ENCODE measurements at places on chromosomes 2 and 18. TPM values are rescaled to one million over a fixed set of nuclear protein-coding genes. Genes with fewer than 3 reads are reported as not detected.

The ATRAID gene
- total RNA-seq = 125 TPM

The TMEM17 gene
- 2.6 TPM for total RNA-seq

The TTC39C gene
- 11.2 TPM for total RNA-seq

The INHBB gene
- 0.50 TPM for total RNA-seq

The TEKT4 gene
- total RNA-seq = not detected

The LAMA3 gene
- total RNA-seq = not detected

The SFTPB gene
- total RNA-seq = not detected

The TEX44 gene
- total RNA-seq = not detected

The CTLA4 gene
- total RNA-seq = not detected

The RAX gene
- total RNA-seq = not detected

The TUBA3E gene
- not detected for total RNA-seq

The TLX2 gene
- not detected for total RNA-seq

- H3K36me3 ChIP-seq = no peaks in the 10 kb centered on the region
- H3K27me3 ChIP-seq = no peaks in the 10 kb centered on the region
- DNase-seq = no peak
Measured at GRCh38 chr2:200795028-200795440, 16.7 kb upstream of the BZW1 start.

GRCh38 chr2:31227711-31228125, 6.2 kb upstream of the EHD3 start:
- no peak overlapping the region for H3K4me3 ChIP-seq
- DNase-seq = peak; percentile 62
- H3K27ac ChIP-seq = no peak overlapping the region
- no peaks in the 10 kb centered on the region for H3K36me3 ChIP-seq
- H3K4me1 ChIP-seq = no peaks in the 10 kb centered on the region
- H3K27me3 ChIP-seq = peaks cover 71% of the 10 kb centered on the region

DNA sequence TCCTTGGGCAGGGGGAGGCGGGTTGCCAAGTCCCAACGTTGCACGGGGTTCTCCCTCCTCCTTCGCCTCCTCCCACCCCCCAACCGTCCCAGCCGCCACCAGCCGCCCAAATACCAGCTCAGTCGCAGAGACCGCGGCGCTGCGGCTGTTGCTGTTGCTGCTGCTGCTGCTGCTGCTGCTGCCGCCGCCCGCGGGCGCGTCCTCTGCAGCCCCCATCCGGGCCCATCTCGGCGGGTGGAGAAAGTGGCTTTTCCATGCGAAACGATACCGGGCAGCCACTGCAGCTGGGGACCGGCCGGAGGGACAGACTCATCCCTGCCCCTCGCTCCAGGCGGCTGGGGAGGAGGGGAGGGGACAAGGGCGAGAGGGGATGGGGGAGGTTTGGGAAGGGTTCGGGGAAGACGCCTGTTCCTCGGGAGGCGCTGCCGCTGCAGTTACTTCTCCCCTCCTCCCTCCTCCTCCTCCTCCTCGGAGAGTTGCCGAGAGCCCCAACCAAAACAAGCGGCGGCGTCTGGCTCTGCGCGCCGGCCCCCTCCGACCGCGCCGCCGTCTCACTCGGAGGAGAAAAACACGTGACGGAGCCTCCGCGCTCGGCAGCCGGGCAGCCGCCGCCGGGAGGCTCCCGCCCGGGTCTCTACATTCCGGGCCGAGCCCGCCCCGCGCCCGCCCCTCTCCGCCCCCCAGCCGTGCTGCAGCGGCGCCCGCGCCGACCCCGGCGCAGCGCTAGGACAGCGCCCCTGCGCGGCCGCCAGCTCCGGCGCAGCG, at the start of gene IRS1:
TSS of gene IRS1 (minus strand) at position 610 of the 765 bp plus-strand sequence. CDS start 1,082 bp downstream, outside the sequence.
- peaks cover 11% of the 10 kb centered on the region for H3K27me3 ChIP-seq
- peaks cover 39% of the 10 kb centered on the region for H3K4me1 ChIP-seq

DNA sequence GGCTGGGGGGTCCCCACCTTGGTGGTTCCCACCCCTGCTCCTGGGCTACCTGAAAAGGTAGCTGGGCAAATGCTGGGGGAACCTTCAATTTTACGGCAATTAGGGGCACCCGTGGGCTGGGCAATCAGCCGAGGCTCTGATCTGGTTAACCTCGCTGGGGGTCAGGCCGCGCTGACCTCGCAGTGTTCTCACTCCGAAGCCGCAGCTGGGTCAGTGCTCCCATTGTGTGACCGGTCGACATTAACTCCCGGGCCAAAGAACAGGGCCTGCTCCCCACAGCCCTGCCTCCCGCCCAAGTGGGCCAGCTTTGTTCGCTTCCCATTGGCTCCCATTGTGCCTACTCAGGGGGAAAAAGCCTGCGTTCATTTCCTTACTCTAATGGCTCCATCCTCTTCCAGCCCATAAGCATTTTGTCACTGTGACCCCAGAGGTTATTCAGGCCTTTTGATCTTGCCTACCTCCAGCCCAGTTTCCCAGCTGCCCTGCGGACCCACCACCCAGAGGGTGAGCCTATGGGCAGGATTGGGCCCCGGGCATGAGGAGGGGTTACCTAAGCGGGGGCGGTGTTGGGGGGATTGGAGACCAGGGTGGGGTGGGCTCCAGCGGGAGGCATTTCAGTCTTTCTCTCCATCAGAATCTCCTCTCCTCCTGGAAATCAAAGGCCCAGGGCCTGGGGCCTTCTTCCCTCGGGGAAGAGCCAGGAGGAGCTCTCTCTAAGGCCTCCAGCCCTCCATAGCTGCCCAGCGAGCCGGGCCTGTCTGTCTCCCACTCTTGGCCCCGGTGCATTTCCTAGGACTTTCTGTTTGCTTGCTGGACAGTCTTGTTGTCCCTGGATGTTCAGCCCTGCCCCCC, 90.1 kb downstream of the MYCN start:
- no peak overlapping the region for H3K4me3 ChIP-seq
- H3K36me3 ChIP-seq = no peaks in the 10 kb centered on the region

DNA sequence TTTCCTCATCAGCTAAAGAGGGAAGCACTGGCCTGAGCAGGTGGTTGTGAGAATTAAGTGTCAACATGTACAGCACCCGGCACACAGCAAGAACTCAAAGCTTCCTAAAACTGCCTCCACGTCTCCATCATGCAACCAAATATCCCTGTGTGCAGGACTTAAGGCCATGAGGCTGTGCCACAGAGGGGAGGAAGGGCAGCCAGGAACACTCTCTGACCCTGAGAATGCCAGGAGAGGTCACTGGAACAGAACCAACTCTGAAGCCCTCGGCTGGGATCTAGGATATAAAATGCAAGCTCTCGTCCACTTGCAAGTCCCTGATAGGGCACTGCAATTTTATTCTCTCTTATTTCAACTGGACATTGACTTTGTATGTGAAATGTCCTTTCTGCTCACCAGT, 12.2 kb upstream of the NPAS2 start:
- H3K36me3 ChIP-seq = peaks cover 2% of the 10 kb centered on the region
- H3K27me3 ChIP-seq = peaks cover 25% of the 10 kb centered on the region
- H3K4me3 ChIP-seq = no peak overlapping the region
- no peak for DNase-seq

GRCh38 chr2:117523711-117524238, 290.7 kb upstream of the DDX18 start:
- H3K4me3 ChIP-seq = no peak overlapping the region
- no peak overlapping the region for H3K27ac ChIP-seq
- no peak for DNase-seq
- H3K4me1 ChIP-seq = no peaks in the 10 kb centered on the region
- no peaks in the 10 kb centered on the region for H3K27me3 ChIP-seq

GRCh38 chr2:181396256-181397123, 60.7 kb upstream of the ITGA4 start:
- no peaks in the 10 kb centered on the region for H3K36me3 ChIP-seq
- no peaks in the 10 kb centered on the region for H3K27me3 ChIP-seq
- no peak overlapping the region for H3K4me3 ChIP-seq
- H3K27ac ChIP-seq = no peak overlapping the region
- peaks cover 13% of the 10 kb centered on the region for H3K4me1 ChIP-seq

- H3K4me1 ChIP-seq = peaks cover 57% of the 10 kb centered on the region
- no peak for DNase-seq
- no peak overlapping the region for H3K4me3 ChIP-seq
- peak overlapping the region; percentile 39 for H3K27ac ChIP-seq
Measured at GRCh38 chr2:237309011-237309410, 105.0 kb downstream of the COL6A3 start.

- H3K4me1 ChIP-seq = peaks cover 26% of the 10 kb centered on the region
- peaks cover 24% of the 10 kb centered on the region for H3K27me3 ChIP-seq
- no peak for DNase-seq
- H3K27ac ChIP-seq = no peak overlapping the region
Measured at GRCh38 chr2:120586507-120587278, 149.0 kb upstream of the GLI2 start.

- H3K27me3 ChIP-seq = no peaks in the 10 kb centered on the region
- H3K36me3 ChIP-seq = no peaks in the 10 kb centered on the region
- no peaks in the 10 kb centered on the region for H3K4me1 ChIP-seq
Measured at GRCh38 chr2:155748131-155748530, 584.4 kb downstream of the NR4A2 start.

DNA sequence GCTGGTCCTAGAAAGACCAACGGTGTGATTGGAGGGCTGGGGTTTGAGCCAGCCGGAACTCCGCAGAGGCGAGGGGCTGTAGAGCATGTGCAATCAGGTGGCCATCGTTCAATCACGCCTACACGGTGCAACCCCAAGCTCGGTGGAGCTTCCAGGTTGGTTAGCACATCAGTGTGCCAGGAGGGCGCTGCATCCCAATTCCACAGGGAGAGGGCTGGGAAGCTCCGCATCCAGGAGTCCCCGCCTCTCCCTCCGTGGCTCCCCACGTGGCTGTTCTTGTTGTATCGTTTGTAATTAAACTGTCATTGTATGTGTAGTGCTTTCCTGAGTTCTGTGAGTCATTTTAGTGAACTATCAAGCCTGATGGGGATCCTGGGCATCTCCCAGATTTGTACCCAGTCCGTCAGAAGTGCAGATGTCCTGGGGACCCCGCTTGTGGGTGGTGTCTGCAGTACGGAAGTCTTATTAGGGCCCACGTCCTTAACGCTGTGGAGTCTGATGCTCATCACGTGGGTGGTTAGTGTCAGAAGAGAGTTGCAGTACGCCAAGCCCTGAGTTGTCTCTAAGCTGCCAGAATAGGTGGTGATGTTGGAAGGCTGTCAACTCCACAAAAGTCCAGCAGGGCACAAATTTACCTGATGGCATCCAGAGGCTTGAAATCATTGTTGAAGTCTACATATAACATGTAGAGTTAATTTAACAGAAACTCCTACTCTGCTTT, 20.6 kb upstream of the AMMECR1L start:
- no peak overlapping the region for H3K4me3 ChIP-seq
- no peaks in the 10 kb centered on the region for H3K36me3 ChIP-seq
- H3K27me3 ChIP-seq = peaks cover 11% of the 10 kb centered on the region
- no peak overlapping the region for H3K27ac ChIP-seq

DNA sequence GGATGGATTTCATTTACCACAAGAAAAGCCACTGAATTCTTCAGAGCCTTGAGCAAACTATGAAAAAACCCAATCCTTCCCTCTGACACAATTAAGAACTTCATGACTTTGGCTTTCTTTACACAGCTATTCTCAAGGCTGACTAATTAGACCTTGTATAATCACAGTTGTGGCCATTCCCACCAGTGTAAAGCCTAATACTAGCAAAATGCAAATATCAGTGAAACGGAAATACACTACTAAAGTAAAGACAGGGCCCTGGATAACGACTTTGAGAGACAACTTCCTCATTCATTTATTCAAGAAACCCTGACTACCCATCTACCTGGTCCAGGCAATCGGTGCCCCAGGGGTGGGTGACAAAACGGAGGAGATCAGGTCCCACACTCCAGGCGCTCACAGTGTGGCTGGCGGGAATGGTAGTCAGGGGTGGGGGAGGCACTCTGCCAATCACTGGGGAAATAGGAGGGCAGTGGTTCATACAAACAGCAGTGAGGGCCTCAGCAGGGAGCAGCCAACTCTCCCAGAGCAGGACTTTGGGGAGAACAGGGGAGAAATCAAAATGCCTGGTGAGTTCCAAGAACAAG, 28.1 kb downstream of the TMEM163 start:
- no peaks in the 10 kb centered on the region for H3K36me3 ChIP-seq
- no peaks in the 10 kb centered on the region for H3K4me1 ChIP-seq
- H3K27ac ChIP-seq = no peak overlapping the region
- H3K27me3 ChIP-seq = peaks cover 3% of the 10 kb centered on the region
- DNase-seq = no peak

GRCh38 chr2:130767408-130767775, 12.1 kb downstream of the AMER3 start:
- H3K4me1 ChIP-seq = no peaks in the 10 kb centered on the region
- H3K27me3 ChIP-seq = no peaks in the 10 kb centered on the region
- H3K27ac ChIP-seq = no peak overlapping the region
- no peak overlapping the region for H3K4me3 ChIP-seq
- H3K36me3 ChIP-seq = no peaks in the 10 kb centered on the region
- DNase-seq = peak; percentile 75

DNA sequence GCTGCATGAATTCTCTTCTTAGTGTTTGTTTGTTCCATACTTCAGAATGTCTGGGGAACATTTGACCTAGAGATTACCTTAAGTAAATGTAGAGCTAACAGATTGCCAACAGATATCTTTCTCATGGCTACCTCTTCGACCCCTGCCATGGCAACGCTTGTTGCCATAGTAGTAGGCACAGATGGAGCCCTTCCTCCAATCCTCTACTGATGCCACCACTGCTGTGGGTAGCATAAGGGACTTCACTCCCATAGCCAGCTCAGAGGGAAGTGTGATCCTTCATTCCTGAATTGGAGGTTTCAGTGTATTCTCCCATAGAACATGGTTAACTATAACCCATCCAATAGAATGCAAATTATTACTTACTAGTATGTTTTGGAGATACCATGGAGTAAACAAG, 543.6 kb upstream of the NRP2 start:
- H3K27me3 ChIP-seq = no peaks in the 10 kb centered on the region
- DNase-seq = no peak
- H3K4me1 ChIP-seq = peaks cover 22% of the 10 kb centered on the region

DNA sequence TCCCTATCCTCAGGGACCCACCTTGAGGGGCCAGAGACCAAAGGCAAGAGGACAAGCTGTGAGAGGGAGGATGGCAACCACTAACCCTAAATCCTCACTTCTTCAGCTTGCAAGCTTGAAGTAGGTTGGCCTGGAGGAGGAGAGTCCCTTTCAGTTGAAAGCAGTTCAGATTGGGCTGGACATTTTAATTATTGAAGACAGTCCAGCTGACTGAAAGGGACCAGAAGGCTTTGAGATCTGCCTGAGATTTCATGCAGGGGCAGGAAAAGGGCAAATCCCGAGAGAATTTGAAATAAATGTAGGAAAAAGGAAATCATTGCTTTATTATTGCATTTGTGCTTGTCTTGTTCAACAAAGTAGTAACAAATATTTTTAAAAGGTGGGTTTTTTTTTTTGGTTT, 118.9 kb upstream of the STON1 start:
- H3K27ac ChIP-seq = no peak overlapping the region
- no peaks in the 10 kb centered on the region for H3K4me1 ChIP-seq
- H3K36me3 ChIP-seq = no peaks in the 10 kb centered on the region
- H3K4me3 ChIP-seq = no peak overlapping the region

Measured in osteocyte (in vitro differentiated cells).